Upper lobe of left lung (tissue), 6 donors: ENCODE measurements at places on chromosomes 7 and 10.

- DNase-seq: no peak
Measured at GRCh38 chr10:114374053-114374791, 30.1 kb downstream of the AFAP1L2 start.

DNA sequence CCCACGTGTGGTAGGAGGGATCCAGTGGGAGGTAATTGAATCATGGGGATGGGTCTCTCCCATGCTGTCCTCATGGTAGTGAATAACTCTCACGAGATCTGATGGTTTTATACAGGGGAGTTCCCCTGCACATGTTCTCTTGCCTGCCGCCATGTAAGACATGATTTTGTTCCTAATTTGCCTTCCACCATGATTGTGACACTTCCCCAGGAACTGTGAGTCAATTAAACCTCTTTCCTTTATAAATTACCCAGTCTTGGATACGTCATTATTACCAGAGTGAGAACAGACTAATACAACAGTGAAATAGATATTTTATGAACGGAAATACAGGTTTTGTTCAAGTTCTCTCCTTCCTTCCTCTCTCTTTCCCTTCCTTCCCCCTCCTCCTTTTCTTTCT is 15.8 kb downstream of the CALD1 start:
- no peak for DNase-seq

- no peak for DNase-seq
Measured at GRCh38 chr7:34337163-34337562, 320.9 kb upstream of the NPSR1 start.

DNA sequence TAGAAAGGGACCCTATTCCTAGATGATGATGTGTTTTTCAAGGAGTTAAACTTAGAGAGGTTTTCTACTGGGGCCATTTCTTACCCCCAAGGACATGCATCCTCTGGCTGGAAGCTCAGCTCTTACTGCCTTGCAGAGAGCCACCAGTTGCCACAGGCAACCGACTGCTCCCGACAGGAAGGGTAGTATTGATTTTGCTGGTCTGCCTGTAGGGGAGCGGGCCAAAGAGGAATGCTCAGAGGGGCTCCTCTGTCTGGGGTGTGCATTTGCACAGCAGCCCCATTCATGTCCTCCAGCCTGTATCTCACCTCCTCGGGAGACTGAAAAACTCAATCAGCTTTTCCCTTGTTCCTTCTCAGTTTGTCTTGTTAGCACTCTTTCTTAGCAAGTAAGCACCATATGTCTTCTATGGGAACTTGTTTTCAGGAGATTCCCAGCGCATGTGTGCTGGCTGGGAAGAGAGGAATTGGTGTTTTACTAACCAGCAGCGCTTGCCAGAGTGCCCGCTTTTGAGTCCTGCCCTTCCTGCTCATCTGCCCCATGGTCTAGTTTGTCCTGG is 739.0 kb upstream of the GALNT17 start:
- no peak for DNase-seq

DNA sequence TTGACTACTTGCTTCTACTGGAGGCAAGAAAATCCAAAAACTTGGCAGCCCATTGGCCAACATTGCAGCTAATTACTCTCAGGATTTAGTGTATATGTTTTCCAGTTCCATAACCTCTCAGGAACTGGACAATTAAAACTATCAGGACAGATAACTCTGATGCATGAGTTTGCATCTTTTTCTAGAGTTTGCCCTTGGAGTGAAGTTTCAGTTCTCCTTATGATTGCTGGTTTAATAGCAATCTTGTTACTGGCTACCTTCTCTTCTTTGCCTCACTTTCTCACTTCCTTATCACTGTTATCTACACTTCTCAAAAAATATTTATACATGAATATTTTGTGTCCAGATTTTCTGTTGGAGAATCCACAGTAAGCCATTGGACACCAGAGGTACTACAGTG is 735.9 kb downstream of the PCDH15 start:
- no peak for DNase-seq

GRCh38 chr10:109866995-109867635 is 56.2 kb downstream of the XPNPEP1 start:
- no peak for DNase-seq

- no peak for DNase-seq
Measured at GRCh38 chr7:130319541-130319940, 25.1 kb upstream of the CPA5 start.

- no peak for DNase-seq
Measured at GRCh38 chr7:47601119-47601880, 19.4 kb upstream of the TNS3 start.

DNA sequence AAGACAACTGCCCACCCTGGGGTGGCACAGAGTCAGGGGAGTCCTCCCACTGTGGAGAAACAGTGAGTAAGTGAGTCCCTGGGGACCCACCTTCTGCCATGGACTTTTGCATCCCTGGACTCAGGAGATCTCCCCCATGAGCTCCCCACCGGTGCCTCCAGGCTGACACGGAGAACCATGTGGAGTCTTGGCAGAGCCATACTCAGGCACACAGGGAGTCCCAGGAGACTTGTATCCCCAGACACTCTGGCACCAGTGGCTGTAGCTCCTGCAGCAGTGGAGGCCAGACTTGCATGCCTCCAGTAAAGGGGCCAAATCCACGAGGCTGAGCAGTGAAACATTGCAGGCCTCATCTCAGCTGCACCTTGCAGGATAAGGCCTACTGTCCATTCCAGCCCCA is 791.4 kb downstream of the PCDH15 start:
- no peak for DNase-seq

GRCh38 chr7:155602156-155602555 is 42.3 kb upstream of the RBM33 start:
- no peak for DNase-seq

DNA sequence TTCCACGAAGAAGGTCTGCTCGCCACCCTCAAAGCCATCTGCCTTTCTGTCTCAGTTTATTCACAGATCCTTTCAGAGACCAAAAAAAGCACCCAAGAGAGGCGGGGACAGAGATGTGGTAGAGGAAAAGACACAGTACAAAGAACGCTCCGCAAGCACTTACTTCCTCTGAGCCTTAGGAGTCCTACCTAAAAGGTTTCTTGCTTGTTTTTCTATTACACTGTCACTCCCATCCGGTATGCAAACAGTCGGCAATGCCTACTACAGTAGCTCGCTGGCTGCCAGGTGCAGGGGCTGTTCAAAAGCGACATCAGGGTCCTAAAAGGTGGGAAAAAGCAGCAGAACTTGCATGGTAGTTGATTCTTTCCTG is 816 bp downstream of the TECPR1 start:
- DNase-seq: no peak

- peak; percentile 60 for DNase-seq
Measured at GRCh38 chr10:128922619-128923196, 544.3 kb upstream of the MGMT start.

DNA sequence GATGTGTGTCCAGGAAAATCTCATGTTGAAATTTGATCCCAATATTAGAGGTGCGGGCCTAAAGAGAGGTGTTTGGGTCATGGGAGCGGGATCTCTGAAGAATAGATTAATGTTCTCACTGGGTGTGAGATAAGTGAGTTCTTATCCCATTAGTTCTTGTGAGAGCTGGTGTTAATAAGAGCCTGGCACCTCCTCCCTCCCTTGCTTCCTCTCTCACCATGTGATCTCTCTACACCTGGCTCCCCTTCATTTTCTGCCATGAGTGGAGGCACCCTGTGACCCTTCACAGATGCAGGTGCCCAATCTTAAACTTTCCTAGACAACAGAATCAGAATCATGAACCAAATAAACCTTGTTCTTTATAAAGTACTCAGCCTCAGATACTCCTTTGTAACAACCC is 19.5 kb downstream of the MTPN start:
- DNase-seq: no peak

DNA sequence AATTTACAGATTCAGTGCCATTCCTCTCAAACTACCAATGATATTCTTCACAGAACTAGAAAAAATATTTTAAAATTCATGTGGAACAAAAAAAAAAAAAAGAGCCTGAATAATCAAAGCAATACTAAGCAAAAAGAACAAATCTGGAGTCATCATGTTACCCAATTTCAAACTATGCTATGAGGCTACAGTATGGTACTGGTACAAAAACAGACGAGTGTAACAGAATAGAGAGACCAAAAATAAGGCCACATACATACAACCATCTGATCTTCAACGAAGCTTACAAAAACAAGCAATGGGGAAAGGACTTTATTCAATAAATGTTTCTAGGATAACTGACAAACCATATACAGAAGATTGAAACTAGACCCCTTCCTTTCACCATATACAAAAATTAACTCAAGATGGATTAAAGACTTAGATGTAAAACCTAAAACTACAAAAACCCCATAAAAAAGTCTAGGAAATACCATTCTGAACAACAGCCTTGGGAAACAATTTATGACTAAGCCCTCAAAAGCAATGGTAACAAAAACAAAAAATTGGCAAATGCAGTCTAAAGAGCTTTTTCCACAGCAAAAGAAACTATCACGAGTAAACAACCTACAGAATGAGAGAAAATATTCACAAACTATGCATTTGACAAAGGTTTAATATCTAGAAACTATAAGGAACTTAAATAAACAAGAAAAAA is 207.7 kb downstream of the PTN start:
- no peak for DNase-seq

- DNase-seq: no peak
Measured at GRCh38 chr7:18426564-18427226, 68.9 kb upstream of the HDAC9 start.

- no peak for DNase-seq
Measured at GRCh38 chr7:28364082-28364481, 48.2 kb upstream of the CREB5 start.

DNA sequence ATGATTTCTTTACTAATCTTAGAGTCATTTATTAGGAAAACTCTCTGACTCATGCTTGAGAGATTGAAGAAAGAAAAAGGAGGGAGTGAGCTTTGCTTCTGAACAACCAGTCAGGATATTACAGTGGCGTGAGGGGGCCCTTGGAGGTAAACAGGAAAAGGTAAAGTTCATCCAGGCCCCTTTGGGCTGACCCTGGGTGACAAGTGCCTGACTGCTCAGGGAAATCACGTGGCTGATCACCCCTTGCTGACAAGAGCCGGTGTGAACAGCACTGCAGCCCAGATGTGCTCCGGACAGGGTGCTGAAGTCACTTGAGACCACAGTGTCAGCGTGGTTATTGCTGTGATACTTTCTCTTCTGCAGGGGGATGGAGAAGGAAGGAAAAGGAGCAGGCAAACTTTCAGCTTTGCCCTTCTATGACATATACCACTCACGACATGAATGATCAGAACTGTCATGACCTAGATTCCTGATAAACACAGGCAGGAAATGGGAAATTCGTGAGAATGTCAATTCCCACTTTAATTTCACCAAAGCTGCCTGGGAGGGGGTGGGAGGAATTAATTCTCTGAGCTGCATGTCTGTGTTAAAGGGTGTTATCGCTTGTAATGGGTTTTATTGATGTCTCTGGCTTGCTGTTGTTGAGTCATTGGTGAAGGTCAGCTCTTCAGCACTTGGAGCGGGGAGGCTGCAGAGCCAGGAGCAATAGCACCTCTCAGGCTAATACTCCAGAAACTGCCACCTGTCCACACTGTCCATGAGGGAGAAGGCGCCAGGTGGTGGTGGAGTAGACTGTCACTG is 139.8 kb upstream of the AOAH start:
- peak; percentile 50 for DNase-seq

- DNase-seq: no peak
Measured at GRCh38 chr7:66751945-66752344, 11.4 kb downstream of the RABGEF1 start.

DNA sequence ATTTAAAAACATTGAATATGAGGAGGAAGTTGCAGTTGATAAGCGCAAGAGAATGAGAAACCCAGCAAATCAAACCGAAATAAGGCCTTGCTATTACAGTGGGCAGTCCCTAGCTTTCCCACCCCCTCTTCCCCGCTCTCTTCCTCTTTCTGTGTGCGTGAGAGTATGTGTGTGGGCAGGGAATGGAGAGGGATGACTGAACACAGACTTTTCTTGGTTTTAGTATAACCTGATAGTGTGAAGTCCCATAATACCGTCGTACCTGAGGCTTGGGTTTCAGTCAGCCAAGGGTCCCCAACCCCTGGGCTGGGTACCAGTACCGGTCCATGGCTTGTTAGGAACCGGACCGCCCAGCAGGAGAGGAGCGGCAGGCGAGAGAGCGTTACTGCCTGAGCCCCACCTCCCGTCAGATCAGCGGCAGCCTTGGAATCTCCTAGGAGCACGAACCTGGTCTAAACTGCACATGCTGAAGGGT is 255.3 kb downstream of the CELF2 start:
- DNase-seq: no peak

DNA sequence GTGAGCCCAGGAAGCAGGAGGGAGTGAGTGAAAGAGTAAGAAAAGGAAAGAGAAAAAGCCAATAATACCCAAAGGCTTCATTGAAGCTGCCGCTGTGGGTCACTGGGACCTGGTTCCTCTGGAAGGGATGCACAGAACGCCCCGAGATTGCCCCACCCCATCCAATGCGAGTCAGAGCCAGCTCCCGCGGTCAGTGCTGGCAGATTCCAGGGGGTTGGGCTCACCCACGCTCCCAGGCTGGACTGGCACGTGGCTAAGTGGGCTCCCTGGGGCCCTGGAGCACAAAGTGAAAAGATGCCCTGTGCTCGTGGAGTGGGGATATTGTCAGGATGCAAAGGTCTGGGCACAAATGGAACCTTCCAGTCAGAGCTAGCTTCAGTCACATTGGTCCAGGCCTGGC is 117.0 kb downstream of the OAT start:
- DNase-seq: no peak

DNA sequence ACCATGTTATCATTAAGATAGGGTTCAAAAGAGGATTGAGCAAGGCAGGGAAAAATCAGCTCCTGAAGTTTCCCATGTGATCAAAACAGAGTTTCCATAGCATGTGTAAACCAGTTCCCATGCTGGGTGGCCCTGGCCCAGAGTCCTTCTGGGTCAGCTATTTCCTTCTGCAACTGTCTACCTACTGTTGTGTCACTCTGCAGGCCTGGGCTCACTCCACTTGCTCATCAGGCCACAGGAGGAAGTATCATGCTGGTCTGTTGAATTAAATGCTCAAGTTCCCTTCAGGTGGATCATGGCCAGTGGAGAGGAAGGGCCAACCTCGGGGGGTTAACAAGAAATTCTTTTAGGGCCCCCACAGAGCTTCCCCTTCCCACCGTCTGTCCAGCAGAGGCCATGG is 104.7 kb downstream of the GFRA1 start:
- DNase-seq: no peak

DNA sequence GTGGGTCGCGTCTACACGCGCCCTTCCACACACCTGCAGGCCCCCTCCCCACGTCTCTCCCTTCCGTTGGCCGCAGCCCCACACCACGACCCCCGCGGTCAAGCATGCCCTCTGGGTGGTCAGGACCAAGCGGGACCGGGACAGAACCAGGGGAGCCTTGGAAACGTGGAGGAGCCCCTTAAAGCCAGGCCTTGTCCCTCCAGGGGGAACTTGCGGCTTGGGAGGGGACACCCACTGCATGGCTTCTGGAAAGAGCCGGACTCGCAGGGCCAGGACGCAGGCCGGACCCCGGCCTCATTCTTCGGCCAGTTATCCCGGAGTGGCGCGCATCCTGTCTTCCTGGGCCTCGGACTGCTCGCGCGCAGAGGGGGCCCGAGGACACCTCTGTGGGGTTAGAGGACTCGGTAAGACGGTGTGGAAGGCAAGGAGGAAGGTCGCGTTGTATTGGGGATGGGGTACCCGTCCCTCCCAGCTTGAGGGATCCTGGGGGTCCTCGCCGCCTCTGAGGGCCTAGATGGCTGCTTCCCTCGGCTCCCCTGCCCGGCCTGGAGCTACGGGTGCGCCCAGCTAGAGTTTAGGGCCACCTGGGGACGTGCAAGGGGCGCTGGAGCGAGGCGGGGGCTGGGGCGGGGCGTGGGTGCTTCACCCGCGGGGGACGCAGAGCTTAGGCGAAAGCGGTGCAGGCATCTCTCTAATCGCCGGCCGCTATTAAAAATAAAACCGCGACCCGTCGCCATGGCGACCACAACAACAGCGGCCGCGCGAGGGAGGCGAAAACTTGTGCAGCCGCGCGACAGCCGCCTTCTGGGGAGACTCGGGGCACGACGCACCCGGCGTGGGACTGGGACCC is 1.8 kb upstream of the PDGFA start:
- DNase-seq: peak; percentile 49
